ENCODE measurements at places on chromosomes 13 and 19. TPM values are rescaled to one million over a fixed set of nuclear protein-coding genes. Genes with fewer than 3 reads are reported as not detected.

- DNase-seq, result no peak
Observed at GRCh38 chr19:40103600-40103999, 12.9 kb upstream of the ZNF780A start.

The CCDC124 gene
- 55.3 TPM for total RNA-seq

DNA sequence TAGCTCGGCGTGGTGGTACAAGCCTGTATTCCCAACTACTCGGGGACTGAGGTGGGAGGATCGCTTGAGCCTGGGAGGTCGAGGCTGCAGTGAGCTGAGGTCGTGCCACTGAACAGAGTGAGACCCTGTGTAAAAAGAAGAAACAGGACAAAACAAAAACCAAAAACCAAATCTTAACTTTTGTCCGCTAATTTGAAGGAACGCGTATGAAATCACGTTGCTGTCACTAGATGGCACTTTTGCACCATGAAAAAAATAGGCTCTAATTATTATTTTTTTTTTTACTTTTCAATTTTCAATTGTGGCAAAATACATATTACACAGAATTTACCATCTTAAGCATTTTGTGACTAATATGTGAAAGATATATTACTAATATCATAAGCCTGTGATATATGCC, 17.6 kb upstream of the ZNF835 start:
- no peak for DNase-seq

DNA sequence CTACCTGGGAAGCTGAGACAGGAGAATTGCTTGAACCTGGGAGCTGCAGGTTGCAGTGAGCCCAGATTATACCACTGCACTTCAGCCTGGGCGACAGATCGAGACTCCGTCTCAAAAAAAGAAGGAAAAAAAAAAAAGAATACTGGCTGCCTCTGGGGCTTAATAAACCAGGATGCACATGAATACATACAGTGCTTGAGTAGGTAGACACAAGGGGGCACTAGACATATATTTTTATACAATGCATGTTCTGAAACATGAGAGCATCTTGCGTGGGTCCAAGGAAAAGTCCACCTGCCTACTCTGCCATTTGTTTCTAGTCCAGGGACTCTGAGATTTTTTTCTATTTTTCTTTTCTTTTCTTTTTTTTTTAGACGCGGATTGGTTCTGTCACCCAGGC, 31.2 kb downstream of the KEAP1 start:
- no peak for DNase-seq
